ENCODE measurements at places on chromosomes 12 and 14.
A peak's percentile ranks its signal among the peaks of the same experiment; 100 is the strongest.

GRCh38 chr14:54815016-54815415, 87.6 kb downstream of the GCH1 start:
- DNase-seq, result peak; percentile 70

DNA sequence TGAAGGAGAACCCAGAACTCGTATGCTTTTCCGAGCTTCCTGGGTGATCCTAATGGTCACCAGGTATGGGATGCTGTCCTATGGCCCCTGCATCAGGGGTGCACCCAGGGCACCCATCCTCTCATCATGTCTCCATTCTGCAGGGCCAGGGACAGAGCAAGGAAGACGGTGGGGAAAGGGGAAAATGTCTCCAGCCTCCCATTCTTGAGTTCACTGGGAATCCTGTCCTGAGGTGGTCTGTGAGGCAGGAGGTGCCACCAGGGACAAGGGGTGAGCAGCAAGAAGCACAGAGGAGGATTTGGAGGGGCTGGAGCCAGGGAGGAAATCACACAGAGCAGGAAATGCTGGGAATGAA, 14.9 kb upstream of the SLC6A12 start:
- DNase-seq, result no peak

- no peak for DNase-seq
These were observed 189.2 kb upstream of the C14orf180 start for GRCh38 chr14:104390221-104390931.

GRCh38 chr12:49049566-49050224, 10.9 kb downstream of the KMT2D start:
- DNase-seq, result peak; percentile 16

- DNase-seq, result peak; percentile 13
These were observed 102.0 kb downstream of the PEBP1 start for GRCh38 chr12:118237908-118238307.

GRCh38 chr12:119372540-119372939, 38.0 kb downstream of the CCDC60 start:
- no peak for DNase-seq

GRCh38 chr12:30806989-30807694, 52.4 kb upstream of the CAPRIN2 start:
- peak; percentile 77 for DNase-seq

- DNase-seq, result peak; percentile 65
These were observed at the start of gene ZNF219 for GRCh38 chr14:21098076-21098891. ZNF219 (minus strand) TSS chr14:21098655; CDS start chr14:21093591, 5,064 bp downstream.

DNA sequence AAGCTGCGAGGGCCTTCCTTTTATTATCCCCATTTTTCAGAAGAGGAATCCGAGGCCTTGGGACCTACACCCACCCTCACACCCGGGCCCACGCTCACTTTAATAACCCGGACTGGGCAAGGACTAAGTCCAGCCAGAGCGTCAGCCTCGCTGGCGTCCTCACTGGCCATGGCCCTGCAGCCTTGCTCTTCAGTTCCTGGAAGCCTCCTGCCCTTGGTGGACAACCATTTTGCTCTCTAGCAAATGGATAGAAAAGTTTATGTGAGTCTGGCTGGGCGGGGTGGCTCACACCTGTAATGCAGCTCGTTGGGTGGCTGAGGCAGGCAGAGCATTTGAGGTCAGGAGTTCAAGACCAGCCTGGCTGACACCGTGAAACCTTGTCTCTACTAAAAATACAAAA, 9.8 kb downstream of the RTL1 start:
- DNase-seq, result no peak

- peak; percentile 69 for DNase-seq
These were observed at the start of gene ELK3 for GRCh38 chr12:96193725-96194575. ELK3 (plus strand) TSS chr12:96194375.

DNA sequence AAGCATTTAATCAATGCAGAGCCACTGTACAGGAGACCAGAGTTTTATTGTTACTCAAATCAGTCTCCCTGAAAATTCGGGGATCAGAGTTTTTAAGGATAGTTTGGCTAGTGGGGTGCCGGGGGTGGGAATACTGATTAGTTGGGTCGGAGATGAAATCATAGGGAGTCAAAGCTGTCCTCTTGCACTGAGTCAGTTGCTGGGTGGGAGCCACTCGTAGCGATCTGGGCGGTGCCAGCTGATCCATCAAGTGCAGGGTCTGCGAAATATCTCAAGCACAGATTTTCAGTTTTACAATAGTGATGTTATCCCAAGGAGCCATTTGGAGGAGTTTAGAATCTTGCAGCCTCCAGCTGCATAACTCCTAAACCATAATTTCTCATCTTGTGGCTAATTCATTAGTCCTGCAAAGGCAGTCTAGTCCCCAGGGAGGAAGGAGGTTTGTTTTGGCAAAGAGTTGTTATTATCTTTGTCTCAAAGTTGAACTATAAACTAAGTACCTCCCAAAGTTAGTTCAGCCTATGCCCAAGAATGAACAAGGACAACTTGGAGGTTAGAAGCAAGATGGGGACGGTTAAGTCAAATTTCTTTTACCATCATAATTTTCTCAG, 169.4 kb upstream of the PLEKHG7 start:
- DNase-seq, result peak; percentile 20

GRCh38 chr12:42482041-42482747, 107.4 kb downstream of the PRICKLE1 start:
- peak; percentile 18 for DNase-seq

- DNase-seq, result no peak
These were observed 39.0 kb downstream of the LRRK2 start for GRCh38 chr12:40263616-40264409.

DNA sequence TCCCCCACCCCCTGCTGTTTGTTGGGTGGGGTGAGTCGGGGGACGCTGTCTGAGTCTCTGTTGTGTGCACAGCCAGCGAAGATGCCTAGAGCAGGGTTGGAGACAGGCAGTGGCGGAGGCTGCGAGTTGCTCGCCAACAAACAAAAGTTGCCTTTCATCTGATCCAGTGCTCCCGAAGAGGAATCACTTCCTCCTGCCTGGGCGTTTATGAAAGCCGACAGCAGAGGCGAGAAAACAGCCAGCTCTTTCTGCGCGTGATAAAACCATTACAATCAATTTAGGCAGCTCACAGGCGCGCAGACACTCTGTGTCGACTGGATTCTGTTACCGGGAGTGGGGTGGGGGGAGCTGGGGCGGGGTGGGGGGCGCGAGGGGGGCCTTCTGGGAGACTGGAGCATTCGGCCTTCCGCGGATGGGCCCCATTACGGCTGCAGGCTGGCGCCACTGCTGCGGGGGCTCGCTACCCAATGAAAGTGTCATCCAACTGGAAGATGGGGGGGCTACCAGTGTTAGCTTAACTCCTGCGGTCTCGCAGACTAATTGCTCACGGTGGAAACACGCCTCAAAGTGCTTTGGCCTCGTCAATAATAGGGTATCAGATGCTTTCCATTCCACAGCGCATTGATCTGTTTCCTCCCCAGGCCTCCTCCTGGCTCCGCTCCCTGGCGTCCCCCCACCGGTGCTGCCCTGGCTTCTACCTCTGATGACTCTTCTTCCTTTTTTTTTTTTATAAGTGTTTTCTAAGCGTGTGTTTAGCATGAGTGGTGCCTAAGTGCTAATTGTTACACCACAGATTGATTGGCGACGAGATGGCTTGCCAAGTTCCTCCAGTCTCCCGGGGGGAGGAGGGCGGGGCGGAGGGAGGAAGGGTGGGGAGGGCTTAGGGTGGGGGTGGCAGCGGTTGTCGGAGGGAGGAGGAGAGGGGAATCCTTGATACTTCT, 678.4 kb downstream of the MED13L start:
- peak; percentile 29 for DNase-seq

DNA sequence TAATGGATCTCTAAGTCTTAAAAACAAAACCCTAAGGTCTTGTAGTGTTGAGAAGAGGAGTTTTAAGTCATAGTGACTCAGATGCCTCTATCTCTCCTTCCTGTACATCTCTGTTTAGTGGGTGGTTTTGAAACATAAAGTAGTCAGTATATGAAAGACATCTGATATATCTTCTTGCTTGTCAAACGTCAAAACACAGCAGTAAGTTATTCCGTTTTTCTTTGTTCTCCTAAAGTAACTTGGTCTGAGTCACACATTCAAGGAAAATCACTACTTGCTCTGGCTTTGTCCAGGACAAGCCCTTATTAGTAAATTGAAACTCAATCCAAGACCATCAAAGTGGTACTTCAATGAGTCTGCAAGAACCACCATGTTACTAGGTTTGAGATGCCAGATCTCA, 1172.5 kb downstream of the BCL11B start:
- DNase-seq, result no peak

DNA sequence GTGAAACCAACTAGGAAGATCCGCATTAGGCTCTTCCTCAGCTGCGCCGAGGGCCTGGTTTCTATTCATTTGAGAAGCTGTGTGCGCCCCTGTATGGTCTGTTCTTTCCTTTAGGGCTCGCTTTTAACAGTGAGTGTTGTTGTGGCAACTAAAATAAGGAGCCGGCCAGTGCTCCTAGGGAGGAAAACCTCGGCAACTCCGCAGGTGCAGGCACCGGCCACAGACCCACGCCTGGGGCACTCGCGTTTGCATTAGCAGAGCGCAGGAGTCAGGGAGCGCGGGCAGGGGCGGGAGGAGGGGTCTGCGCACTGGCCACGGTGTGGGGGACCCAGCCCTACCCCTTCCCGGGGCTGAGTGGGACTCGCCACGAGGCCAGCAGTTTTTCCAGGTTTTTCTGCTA, 50.5 kb downstream of the STX2 start:
- no peak for DNase-seq

Measured in AG10803 (cell line).